ENCODE measurements at places on chromosomes 16 and 17.

GRCh38 chr17:20094777-20095176 lies 85.6 kb downstream of the SPECC1 start:
- no peak for DNase-seq

DNA sequence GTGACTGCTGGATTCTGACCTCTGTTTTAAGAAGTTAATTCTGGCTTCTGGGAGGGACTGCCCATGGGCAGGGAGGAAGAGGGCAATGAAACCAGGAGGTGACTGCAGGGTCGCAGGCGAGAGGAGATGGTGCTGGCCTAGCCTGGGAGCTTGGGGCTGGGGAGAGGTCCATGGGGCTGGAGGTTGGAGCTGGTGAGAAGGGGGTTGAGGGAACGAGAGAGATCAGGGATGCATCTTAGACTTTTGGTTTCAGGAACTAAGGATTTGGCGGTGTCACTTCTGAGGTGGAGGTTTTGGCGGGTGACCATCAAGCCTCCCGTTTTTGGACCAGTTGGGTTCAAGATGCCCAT lies 64.6 kb downstream of the NKD1 start:
- DNase-seq = no peak

DNA sequence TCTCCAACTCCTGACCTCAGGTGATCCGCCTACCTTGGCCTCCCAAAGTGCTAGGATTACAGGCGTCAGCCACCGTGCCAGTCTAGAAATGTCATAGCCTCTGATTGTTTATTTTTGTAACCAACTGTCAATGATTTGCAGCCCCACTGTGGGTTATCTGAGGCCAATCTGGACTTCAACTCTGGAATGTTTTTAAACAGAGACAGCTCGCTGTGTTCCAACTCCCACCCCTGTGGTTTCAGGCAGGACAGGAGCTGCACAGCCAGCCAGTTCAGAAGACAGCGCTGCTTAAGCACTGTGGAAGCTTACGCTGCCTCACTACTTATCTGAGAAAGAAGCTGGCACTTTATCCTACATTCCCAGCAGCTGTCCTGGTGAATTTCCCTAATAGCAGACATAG lies 19.5 kb downstream of the MRM3 start:
- DNase-seq = no peak

DNA sequence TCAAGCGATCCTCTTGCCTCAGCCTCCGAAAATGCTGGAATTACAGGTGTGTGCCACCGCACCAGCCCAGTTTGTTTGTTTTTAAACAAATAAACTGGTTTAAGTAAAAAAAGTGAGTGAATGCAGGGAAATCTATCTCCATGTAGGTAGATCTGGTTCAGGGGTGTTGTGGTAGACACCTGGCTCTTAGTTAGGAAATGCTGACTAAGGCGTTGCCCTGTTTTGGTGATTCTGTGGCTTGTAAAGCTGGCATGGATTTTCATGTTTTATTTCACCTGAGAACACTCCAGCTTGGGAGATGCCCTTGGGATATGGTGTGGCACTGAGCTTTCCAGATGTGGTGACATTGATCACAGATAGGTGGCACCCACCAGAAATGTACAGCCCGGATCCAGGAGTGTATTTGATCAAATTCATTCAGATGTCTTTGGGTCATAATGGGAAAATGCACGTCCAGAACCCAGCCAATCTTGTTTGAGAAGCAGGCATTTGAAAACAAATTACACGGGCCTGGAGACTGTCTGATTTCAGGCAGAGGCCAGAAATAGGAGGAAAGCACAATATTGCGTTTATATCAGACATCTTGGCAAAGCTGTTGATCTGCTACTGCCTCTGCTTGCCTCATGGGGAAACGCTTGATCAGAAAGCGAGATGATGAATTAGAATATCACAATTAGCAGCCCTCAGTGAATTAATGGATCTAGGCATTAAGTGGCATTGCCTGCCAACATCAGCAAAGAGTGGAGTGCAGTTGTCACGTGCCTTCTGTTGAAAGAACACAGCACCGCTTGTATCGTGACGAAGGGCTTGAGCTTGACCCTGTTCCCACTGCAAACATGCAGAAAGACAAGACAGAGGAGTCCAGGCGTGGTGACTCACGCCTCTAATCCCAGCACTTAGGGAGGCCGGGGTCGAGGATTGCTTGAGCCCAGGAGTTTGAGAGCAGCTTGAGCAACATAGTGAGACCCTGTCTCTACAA lies 7.3 kb upstream of the IL34 start:
- DNase-seq = no peak

- peak; percentile 62 for DNase-seq
Measured at GRCh38 chr16:35302859-35303258, 1843.4 kb downstream of the TP53TG3F start.

DNA sequence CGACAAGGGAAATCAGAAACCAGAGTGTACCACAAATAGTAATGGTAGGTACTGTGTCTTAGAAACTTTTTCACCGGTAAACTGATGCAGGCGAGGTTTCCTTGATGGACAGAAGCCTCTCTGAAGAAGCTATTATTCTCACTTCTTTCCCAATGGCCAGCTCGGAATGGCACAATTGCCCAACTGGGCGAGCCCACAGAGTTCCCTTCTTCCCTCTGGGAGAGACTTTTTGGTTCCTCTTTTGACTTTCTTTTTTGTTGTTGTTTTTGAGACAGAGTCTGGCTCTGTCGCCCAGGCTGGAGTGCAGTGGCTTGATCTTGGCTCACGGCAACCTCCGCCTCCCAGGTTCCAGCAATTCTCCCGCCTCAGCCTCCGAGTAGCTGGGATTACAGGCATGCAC lies 16.9 kb downstream of the SLC43A2 start:
- no peak for DNase-seq

GRCh38 chr17:74513987-74514631 lies 17.2 kb downstream of the CD300LB start:
- no peak for DNase-seq

DNA sequence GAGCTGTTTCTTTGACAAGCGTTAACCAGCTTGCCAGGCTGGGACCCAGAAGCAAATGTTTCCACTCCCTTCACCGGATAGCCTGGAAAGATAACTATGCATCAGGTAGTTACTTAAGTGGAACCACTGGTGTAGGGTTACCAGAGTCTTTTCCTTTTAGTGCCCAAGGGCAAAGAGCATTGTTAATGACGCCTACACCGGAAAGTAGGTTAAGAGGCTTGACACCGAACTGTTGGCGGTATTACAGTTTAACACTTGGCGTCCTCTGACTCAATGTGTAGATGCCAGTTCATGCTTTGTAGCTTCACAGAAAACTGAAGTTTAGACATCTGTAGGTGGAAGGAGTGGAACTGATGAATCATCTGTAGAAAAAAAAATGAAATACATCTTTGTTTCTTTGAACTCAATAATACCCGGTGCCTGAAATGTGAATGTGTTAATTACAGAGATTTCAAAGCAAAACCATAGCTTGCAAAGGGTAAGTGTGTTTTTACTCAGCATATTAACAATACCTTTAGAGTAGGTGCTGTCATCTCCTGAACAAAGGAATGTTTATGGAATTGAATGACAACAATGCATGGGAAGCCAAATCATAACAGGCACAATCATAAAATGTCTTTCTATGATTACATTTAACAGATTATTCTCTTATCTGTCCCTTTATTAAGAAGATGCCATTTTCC lies 426.7 kb upstream of the SALL1 start:
- no peak for DNase-seq

GRCh38 chr16:75632857-75633256 lies 9.8 kb upstream of the ADAT1 start:
- no peak for DNase-seq

DNA sequence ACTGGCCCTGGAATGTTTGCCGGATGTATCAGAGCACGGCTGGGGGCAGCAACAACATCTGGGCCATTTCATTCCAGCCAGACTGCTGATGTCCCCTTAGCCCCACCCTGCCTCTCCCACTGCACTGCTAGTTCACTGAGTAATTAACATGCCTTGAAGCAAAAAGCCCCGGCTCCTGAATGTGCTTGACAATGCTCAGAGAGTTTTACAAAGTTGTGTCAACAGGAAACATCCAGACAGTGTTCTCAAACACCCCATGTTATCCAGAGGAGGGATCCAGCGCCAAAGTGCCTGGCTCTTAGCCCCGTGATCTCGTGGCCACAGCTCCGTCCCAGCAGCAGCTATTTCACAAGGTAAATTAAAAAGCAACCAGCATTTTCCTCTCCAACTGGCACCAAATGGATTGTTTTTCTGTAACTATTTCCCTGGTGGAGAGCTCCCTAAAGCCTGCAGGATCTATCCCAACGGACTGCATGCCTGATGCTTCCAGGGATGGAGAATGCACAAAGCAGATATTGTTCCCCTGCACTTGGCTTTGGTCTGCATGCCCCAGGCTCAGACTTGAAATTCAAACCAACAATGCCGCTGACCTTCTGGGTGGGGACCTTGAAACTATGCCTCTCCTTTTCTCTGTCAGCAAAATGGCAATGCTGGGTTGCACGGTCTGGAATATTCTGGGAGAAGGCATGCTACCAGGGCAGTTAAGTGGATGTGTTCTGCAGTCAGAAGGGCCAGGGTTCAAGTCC lies 115.6 kb upstream of the CDH5 start:
- DNase-seq = no peak

DNA sequence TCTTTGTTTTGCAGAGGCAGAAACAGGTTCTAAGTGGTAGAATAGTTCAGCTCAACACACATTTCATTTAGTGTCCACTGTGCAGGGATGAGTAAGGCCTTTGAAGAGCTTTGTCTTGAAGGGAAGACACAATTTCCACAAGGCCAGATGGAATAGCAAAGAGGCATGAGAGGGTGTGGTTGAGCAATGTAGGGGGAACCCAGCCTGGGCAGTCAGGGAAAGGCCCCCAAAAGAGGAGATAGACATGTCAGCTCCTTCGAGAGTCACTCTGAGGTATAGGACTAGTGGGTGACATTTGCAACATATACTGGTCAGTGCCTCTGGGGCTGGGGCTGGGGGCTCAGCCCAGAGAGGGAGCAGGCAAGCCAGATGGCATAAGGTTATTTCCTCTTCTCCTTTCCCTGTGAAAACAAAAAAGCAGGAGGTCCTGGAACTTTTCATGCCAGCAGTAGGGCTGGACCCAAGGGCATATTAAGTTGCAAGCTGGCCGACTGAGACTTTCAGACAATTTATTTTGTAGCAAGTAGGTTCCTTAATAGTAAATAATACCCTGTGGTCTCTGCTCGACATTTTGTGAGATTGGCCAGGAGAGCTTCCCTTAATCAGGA lies 7.1 kb downstream of the ALKBH5 start:
- no peak for DNase-seq

GRCh38 chr17:68035131-68035522 lies 408 bp upstream of the KPNA2 start:
- DNase-seq = no peak

DNA sequence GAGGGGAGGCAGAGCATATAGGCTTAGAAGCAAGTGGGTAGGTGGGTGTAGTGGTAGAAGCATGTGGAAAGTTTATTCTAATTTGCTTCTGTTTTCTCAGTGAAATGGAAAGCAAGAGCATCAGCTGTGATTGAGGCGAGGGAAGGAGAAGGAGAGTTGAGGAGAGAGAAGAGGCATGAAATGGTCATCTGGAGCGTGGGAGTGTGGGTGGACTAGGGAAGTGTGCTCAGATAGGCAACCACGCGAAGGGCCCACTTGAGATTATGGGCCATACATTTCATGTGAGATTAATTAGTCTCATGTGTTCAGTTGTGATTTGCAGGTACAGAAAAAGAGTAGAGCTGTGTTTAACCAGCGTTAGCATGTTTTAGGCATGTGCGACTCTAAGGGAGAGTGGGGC lies 20.8 kb upstream of the CDC6 start:
- no peak for DNase-seq

- no peak for DNase-seq
Measured at GRCh38 chr16:24950275-24950674, 64.9 kb downstream of the ARHGAP17 start.

DNA sequence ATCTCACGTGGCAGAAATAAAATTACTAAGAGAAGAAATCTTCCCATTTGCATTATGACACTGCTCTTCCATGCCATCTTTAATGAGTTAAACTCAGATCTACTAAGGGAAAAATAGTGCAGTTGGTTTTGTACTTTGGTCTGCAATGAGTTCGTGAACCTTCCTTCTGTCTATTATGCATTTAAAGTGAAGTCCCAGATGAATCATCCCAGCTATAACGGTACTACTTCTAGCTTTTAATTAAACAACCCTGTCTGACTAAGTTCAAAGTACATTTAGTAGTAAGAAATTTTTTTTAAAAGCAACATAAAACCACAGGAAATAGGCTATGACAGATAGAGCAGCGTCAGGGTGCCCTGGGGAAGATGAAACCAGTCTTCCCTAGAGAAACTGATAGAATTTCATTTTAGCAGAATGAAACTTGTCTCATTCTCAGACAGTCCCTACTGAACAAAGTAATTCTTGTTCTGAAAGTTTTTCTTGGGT lies 1.8 kb downstream of the TMIGD1 start:
- DNase-seq = no peak

DNA sequence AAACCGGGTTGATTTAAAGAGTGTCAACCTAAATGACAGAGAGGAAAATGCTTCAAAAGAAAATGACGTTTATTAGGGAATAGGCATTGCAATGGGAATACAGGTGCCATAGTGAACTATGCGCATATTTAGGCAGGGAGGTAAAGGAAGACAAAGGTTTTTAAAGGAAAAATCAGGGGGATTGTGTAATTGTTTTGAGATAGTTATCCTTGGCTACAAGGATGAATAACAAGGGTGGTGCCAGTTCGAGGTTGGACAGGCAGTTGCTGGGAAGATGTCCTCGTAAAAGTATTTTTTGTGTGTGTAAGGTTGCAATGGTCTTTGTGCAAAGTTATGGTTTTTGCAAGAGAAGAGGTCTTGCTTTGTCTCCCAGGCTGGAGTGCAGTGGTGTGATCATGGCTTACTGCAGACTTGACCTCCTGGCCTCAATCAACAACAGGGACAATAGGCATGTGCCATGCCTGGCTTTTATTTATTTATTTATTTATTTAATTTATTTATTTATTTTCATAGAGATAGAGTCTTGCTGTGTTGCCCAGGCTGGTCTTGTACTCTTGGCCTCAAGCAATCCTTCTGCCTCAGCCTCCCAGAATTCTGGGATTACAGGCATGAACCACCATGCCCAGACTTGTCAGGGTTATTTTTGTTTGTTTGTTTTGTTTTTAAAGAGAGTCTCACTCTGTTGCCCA lies 63.1 kb downstream of the CACNG3 start:
- DNase-seq = no peak

- DNase-seq = no peak
Measured at GRCh38 chr17:8843344-8843743, 24.1 kb downstream of the PIK3R6 start.

DNA sequence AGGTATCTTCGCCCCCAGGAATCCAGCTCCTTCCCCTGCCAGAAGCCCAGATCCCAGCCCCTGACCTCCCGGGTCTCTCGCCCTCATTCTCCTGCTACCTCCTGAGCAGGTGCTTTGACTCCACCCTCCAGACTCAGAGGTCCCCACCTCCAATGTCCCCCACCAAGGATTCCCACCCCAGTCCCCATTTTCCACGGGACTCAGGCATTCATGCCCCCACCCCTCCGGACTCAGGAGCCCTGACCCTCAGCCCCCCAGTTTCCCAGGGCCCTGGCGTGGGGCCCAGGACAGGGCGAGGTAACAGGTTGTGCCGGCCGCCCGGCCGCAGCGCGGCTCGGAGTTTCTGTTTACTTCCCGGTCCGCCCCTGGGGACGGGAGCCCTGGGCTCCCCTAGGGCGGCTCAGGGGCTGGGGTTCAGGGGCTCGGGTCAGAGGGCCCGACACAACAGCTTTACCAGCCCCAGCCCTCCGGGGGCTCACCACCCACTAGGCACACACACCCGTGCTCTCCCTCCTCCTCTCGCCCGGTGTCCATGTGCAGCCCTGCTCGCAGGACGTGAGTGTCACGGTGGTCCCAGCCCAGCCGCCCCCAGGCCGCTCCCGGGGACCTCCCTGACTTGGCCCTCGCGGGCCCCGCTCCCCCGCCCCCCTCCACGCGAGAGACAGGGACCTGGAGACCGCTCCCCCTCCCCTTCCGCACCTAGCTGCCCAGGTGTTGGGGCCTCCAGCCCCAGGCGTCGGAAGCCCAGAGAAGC lies 595 bp downstream of the BICDL2 start:
- DNase-seq = no peak
